ENCODE measurements at places on chromosomes 2 and 18.

DNA sequence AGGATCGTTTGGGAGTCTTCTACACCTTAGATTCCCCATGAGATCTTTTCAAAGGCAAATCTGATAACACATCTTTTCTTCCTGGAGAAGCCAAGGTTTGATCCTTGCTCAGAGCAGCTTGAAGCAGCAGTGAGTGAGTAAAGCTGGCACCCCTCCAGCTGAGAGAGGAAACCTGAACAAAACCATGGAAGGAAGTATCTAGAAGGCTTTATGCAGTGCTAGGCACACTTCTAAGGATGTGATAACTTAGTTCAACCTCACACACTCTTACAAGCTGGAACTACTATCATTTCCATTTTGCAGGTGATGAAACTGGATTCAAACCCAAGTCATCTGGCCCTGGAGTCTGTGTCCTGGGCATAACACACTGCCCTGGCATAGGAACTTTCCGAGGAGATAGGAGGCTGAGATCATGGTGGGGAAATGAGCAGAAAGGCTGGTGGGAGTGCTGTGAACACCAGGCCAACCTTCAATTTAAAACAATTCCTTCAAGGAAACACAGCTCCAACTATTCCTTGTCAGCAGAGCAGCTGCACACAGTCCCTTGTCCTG, 71.2 kb downstream of the CTAGE1 start:
- no peak for DNase-seq

DNA sequence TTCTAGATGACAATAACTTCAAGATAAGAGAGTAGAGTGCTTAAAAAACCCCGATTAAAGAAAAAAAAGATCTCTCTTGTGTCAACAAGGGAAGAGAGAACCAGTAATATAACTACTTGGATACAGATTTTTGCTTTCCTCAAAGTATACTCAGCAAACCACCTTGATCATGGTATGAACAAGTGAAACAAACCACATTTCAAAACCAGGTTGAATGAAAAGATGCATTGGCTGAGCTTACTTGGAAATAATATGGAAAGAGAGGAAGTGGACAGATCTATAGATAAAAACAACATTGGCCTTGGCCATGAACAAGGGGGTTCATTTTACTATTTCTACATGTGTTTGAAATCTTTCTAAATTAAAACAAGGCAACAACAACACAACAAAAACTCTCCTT, 50.1 kb downstream of the ATP8B1 start:
- DNase-seq = no peak

GRCh38 chr2:99695130-99695943, 205.5 kb upstream of the REV1 start:
- no peak for DNase-seq

DNA sequence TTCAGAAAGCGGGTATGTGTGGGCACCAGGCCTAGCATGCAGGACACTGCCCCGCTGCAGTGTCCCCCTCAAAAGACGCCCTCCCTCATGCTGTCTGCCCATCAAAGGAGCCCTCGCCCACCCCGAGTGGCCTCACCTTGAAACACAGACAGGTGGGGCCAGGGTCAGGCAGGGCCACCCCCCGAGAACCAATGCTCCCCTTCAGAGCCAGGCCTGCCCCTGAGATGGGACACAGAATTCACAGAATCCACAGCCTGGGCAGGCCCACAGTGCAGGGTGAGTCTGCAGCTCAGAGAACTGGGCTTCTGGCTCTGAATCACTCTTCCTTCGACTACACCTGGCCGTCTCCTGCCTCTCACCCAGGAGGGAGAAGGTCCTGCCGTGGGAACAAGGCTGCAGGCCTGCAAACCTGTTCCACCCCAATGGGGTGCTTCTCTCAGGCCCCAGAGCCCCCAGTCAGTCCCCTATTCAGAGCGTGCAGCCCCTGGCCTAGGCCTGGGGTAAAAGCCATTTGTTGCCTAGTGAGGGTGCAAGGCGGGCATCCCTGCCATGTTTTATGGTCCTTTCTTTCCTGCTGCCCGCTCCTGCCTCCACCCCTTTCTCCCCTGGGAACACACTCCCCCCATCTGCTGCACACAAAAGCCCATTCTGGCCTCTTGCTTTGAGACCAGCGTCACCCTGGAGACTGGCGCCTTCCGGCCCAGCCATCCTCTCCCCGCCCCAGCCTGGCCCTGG, 11.3 kb upstream of the ARHGEF4 start:
- no peak for DNase-seq

DNA sequence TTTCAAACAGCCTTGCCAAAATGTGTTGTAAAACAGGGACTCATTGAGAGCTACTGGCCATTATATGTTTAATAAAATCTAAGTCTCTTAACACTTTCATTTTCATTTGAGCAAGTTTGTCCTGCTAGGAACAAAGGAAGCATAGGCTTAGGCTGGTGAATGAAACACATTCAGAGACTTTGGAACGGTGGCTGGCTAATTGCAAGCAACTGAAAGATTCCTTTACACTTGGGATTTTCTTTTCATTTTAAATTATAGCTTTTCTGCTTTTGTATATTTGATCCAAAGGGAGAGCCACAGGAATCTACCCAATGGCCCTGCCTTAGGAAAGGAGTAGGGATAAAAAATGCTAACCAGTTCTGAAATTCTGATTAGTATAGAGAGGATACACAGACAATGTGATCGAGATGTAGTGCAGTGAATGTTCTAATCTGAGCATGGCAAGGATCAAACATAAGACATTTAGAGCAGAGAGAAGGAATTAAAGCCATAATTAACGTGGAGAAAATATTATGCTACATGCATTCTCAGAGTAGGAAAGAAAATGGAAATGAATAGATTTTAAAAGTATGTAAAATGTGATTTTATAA, 911.4 kb upstream of the SLC39A10 start:
- no peak for DNase-seq

- DNase-seq = no peak
These were observed 115.2 kb upstream of the FOSL2 start for GRCh38 chr2:28277466-28277865.
